ENCODE measurements at places on chromosomes 7 and 10.

GRCh38 chr7:15399441-15399840 lies 162.4 kb downstream of the AGMO start:
- DNase-seq = no peak

DNA sequence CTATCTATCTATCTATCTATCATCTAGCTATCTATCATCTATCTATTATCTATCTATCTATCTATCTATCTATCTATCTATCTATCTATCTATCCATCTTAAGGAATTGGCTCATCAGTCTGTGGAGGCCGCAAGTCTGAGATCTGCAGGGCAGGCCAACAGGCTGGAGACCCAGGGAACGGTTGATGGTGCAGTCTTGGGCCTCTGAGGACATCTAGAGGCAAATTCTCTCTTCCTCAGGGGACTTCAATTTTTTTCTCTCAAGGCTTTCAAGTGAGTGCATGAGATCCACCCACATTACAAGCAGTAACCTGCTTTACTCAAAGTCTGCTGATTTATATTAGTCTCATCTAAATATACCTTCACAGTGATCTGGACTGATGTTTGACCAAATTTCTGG lies 197.0 kb downstream of the GLRX3 start:
- no peak for DNase-seq

GRCh38 chr10:70337201-70337651 lies 45.2 kb downstream of the LRRC20 start:
- no peak for DNase-seq

GRCh38 chr7:100400656-100401055 lies 27.4 kb downstream of the PILRA start:
- no peak for DNase-seq

Data from stimulated activated CD8-positive, alpha-beta memory T cell treated with anti-CD3 and anti-CD28 coated beads, Interleukin-7, amount 100 ng/mL, for 1 hour (primary cell).